ENCODE measurements at places on chromosomes 5 and 9.
A peak's percentile ranks its signal among the peaks of the same experiment; 100 is the strongest.

DNA sequence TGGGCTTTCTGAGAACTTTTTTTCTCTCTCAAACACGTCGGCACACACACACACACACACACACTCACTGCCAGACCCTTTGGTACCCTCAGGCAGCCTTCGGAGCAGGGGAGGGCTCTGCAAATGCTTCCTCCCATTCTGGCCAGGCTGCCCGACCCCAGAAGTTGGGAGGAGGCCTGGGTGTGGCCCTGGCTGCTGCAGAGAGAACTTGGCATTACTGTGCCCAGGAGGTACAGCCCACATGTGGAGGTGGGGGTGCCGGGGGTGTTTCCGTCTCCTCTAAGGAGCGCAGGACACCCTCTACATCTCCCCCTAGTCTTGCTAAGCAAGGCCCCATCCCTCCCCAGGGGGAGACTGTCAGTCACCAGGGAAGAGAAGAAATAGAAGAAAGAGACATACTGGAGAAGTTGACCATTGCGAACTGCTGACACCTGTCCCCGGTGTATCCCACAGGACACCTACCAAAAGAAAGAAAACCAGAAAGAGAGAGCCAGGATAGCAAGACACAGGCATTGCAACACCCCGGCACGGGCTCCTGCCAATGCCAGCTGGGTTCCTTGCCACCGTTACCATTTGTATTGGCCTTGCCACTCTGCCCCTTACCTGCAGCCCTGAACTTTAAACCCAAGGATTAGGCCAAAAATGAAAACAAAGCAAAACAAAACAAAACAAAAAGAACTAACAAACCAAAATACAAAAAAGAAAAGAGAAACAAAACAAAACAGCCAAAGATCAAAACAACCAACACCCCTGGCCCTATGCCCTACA, 69.3 kb downstream of the PSD2 start:
- no peak for DNase-seq

DNA sequence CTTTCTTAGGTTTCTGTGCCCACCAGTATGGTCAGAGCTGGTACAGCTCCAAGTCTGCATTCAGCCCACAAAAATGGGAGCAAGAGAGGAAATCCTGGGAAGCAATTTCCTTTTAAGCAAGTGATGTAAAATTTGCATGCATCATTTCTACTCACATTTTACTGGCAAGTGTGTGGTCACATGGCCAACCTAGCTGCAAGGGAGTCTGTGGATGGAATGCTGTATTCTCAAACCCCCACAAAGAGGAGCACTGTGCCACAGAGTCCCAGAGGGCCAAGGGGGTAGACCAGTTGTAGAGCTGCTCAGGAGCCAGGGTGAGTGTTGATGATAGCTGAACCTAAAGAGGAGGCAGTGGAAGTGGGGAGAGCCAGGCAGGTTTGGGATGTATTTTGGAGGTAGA, 154.3 kb upstream of the SPRY4 start:
- no peak for DNase-seq

DNA sequence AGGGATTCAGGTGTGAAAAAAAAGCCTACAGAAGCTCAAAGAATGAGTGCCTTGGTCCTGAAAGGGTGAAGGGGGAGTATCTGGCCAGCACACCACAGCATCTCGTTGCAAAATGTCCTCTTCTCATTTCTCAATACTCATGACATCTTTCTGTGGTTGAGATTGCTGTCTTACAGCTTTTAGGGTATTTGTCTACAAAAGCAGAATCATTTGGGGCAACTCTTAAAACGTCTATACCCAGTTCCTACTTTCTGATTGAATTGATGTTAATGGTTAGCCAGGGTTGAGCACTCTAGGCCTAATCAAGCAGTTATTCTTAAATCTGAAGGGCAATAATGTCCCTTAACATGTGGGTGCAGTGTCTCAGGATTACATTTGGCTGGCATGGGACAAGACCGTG, 21.2 kb upstream of the PCSK5 start:
- no peak for DNase-seq

GRCh38 chr5:39100851-39101396, 26.7 kb upstream of the RICTOR start:
- DNase-seq, result peak; percentile 90

GRCh38 chr9:112890106-112891081, at the start of gene SLC46A2:
TSS of gene SLC46A2 (minus strand) at chr9:112890876. CDS start at chr9:112890681, 195 bp downstream.
- DNase-seq, result no peak

GRCh38 chr9:123637606-123637944, 281.6 kb downstream of the CRB2 start:
- DNase-seq, result peak; percentile 9

GRCh38 chr5:150626853-150627276, 13.6 kb upstream of the SYNPO start:
- DNase-seq, result no peak

DNA sequence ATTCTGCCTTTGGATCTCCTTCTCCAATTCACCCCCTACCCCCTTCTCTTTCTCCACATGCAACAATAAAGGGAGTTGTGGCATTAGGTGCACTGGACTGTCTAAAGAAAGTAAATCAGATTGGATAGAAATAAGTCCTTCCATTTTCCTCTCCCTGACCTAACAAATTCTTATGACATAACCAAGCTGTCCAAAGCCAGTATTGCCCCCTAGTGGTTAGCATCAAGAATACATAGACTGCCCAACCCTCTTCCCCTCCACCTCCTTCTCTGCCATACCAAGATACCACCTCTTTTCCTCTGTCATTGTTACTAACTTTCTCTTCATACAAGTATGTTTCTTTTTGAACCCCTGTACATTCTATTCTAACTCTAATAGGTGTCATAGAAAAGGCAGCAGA, 45.7 kb downstream of the PPARGC1B start:
- no peak for DNase-seq

- no peak for DNase-seq
Observed at GRCh38 chr9:131606896-131607567, 61.7 kb downstream of the PRRT1B start.

DNA sequence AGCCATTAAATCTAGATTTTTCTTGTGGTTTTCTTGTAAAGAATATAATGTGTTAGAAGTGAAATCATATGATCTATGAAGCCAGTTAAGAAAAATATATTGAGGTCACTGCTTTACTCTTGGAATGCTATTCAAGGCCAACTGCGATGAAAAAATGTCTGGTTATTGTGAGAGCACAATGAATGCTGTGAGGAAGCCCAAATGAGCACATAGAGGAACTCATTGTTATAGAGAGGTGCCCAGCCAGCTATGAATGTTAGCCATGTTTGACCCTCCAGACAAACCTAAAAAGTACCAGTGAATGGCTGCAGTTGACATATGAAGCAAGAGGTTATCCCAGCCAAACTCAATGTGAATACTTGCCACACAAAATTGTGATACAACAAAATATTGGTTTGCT, 359.8 kb upstream of the FAM174A start:
- no peak for DNase-seq

DNA sequence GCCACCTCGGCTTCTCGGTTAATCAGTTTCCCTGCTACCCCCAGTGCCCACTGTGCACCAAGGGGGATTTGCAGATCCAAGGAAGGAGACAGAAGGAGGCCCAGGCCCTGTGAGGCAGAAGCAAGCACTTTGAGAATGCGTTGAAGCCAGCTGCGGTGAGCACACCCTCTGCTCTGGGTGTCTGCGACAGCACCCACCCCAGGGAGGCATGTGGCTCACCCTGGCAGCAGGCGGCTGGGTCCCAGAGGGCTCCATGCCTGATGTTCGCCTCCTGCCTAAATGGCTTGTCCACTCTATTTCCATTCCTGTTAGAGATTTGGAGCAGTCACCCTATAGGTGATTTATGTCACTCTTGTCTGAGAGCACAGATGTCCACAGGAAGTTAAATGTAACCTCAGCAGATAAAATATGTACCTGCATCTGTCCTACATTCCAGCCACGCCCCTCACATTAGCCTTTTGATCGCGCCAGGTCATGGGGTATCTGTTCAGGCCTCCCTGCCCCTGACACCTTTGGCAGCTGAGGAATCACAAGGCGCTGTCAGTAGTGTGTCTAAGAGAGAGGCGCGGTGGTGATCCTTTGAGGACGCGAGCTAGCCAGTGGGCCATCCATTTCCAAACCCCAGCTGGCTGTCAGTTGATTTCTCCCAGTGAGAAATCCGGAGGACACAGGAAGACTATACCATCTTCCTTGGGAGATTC, 28.1 kb downstream of the PTGES2 start:
- no peak for DNase-seq

- DNase-seq, result no peak
Observed at GRCh38 chr5:179397516-179397915, 52.3 kb upstream of the ADAMTS2 start.

All from stromal cell of bone marrow (primary cell).